ENCODE measurements at places on chromosomes 12 and 14. TPM values are rescaled to one million over a fixed set of nuclear protein-coding genes. Genes with fewer than 3 reads are reported as not detected.

MLXIP gene
- 114 TPM for total RNA-seq

FLRT2 gene
- 4.2 TPM for total RNA-seq

DNA sequence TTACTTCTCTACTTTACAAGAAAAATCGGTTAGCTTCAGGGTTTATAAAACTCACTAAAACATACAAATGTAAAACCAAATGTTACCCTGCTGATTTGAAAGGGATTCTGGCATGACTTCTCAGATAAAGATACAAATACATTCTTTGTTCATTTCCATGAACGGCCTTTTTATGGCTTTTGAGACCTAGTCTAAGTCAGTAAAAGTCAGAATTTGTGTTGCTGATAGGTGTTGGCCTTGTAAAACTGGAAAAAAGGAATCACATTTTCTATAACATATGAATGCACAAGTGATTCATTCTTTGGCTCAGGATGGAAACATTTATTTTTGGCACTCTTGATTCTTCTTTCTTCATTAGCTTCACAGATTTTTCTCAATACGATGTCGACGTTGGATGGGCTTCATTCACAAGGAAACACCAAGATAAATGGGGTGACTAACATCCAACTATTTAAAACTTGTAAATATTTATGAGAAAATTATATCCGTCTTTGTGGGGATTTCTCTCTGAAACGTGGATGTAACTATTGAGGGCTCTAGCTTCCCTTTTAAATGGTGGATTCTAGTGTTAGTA lies 27.0 kb upstream of the CPM start:
- no peak for DNase-seq

DNA sequence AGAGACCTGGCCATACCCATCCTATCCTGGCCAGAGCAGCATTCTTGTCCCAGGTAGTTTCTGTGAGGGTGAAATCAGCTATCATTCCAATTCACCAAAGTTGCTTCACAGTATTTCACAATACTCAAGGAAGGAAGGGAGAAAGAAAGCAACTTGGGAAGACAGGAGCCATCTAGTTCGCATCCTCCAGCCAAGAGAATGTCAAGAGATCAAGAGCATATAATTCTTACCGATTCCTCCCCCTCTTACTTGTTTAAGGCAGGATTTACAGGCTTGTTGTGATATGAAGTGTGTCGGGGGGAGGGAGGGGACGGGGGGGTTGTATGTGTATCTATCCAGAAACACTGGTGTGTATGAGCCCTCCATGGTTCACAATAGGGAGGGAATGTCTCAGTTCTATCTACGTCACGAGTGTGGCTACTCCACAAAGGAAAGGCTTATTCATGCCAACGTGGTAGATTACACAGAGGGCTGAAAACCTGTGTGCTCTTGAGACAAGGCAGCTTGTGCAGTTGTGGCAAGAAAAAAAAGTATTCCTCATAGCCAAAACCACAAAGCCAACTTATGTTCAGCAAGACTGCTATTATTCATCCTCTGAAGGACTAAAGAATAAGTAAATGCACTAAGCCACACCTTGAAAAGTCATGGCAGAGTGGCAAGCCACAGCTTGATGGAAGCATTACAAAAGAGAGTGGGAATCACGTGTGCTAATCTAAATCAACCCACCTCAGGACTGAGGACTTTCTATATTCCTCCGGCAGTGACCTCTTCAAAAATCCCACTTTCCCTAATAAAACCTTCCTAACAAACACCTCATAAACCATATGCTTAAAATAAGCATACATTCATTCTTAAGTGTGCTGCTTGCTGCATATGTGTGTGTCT lies 35.0 kb downstream of the CORO1C start:
- DNase-seq, result no peak

PLEKHH1 gene
- total RNA-seq, result 2.2 TPM

DNA sequence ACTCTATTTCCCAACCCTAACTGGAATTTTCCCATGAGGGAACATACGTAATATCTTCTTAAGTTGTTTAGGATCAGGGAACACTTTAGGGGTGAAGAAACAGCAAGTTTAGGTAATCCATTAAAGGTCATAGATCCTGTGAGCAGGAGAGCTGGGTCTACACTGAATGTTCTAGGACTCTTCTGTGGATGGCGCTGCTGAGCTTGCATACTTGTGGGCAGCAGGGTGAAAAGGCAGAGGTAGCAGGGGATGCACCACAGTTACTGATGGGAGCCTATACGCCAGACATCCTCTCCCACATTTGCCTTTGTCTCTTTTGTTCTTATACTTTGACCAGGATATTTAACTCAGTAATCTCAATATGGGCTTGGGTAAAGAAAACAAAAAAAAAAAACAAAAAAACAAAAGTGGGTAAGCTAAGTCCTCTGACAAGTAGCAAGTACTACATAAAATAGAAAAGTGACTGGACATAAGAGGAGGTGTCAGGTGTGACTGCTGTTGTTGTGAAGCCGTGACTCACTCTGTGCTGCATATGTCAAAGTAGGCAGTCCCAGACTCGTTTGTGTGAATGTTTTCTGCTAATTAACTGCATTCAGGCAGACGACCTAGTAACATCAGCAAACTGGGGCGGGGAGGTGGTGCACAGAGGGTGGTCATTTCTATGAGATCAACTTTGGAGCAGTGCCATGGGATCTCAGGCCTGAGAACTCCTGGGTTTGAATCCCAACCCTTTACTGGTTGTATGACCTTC lies 31.6 kb downstream of the NEUROD4 start:
- no peak for DNase-seq

DNA sequence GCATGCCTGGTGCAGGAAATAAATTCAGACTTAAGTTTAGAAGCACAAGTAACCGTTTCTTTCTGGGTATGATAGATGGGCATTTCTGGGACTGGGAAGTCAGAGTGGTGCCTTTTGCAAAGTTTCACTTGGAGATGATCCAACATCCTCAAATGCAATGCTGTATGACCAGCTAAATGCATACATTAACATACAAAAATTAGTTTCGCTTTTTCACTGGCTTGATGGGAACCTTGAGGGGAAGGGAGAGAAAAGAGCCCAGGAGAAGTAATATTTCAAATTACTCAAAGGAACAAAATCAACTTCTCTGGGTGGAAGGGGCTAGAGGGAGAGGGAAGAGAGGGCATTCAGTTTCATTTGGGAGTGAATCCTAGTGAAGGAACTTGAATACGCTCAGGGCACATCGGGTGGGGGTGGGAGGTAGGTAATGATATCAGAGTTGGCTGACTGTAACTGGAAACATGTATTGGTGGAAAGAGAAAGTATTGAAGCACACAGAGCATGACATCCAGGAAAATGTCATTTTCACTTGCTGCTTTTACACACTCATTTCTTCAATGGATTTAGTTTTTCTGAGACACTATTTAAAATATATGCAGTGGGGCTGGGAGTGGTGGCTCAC lies 175.5 kb downstream of the PTPRO start:
- DNase-seq, result no peak

TMEM229B gene
- 0.60 TPM for total RNA-seq

TAMALIN gene
- 12.8 TPM for total RNA-seq

MMP19 gene
- total RNA-seq, result 2.0 TPM

DNA sequence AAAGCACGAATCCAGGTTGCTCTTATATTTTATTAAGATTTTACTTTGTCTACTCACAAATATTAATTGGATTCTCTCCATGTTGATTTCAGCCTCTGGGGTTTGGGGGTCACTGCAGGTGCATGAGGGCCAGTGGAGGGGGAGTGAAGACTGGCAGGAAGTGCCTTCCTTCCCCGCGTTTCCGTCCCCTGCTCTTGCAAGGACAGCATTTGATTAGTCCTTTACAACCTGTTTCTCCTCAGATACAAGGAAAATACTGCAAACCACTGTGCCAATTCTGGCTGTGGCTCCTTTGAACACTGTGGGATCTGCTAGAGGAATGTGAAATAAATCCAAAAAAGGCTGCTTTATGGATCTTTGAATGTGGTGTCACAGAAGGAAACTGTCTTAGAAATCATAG lies 291.8 kb downstream of the ETNK1 start:
- DNase-seq, result no peak
